ENCODE measurements at places on chromosomes 2 and 18. TPM values are rescaled to one million over a fixed set of nuclear protein-coding genes. Genes with fewer than 3 reads are reported as not detected.

The EMX1 gene
- polyA plus RNA-seq, result 71.3 TPM

GRCh38 chr2:237538901-237539300, 27.5 kb upstream of the PRLH start:
- DNase-seq, result no peak

DNA sequence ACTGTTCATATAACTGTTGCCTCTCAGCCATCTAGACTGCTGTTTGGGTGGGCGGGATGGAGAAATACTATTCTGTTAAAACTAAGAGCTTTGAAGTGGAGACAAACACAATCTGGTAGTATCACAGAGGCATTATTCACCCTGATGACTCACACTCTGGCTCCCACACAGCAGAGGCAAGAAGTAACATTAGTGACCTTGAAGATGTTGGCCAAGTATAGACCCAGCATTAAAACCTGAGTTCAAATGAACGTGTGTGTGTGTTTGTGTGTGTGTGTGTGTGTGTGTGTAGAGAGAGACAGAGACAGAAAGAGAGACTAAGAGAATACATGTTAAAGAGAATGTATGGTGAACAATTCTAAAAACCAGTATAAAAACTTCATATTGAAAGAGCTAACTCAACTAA, 22.5 kb upstream of the ACVR1 start:
- DNase-seq, result no peak

GRCh38 chr2:138712212-138712979, 67.8 kb downstream of the NXPH2 start:
- no peak for DNase-seq

- no peak for DNase-seq
These were observed 43.4 kb downstream of the THUMPD2 start for GRCh38 chr2:39735648-39736047.

DNA sequence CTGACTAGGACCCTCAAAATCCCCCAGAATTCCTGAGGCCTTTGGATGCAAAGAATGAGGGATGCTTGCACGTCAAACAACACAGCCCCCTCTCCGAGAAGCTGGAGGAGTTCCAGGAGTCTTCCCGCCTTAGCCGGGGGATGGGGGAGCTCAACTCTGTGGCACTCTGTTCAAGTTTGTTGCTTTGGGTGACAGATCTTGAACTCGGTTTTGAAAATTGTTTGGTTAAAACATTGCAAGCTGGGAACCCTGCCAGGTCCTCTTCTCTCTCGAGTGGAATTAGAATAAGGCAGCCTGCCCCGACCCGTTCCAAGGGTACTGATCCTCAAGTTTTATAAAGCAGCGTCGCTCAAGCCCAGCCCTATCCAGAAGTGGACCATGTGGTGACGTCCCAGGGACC, 244.1 kb downstream of the LOXHD1 start:
- DNase-seq, result no peak
